ENCODE measurements at places on chromosomes 3 and 15.

DNA sequence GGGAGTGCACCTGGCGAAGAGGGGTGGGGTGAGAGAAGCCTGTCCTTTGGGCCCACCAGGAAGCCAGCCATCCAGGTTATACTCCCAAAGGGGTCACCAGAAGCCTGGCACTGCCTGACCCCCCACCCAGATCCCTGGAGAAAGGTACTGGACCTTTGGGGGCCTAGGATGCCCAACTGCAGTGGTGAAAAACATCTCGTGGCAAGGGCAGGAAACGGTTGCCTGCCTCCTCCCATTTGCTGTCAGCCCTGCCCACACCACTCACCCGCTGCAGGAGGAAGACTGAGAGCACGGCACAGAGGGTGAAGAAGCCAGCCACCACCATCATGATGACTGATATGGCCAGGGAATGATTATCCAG is 2.2 kb upstream of the ULK3 start:
- DNase-seq: no peak

- DNase-seq: peak; percentile 59
These were observed 21.5 kb upstream of the ZBTB38 start for GRCh38 chr3:141346839-141347238.

GRCh38 chr3:17817545-17817944 is 75.1 kb upstream of the TBC1D5 start:
- DNase-seq: no peak

DNA sequence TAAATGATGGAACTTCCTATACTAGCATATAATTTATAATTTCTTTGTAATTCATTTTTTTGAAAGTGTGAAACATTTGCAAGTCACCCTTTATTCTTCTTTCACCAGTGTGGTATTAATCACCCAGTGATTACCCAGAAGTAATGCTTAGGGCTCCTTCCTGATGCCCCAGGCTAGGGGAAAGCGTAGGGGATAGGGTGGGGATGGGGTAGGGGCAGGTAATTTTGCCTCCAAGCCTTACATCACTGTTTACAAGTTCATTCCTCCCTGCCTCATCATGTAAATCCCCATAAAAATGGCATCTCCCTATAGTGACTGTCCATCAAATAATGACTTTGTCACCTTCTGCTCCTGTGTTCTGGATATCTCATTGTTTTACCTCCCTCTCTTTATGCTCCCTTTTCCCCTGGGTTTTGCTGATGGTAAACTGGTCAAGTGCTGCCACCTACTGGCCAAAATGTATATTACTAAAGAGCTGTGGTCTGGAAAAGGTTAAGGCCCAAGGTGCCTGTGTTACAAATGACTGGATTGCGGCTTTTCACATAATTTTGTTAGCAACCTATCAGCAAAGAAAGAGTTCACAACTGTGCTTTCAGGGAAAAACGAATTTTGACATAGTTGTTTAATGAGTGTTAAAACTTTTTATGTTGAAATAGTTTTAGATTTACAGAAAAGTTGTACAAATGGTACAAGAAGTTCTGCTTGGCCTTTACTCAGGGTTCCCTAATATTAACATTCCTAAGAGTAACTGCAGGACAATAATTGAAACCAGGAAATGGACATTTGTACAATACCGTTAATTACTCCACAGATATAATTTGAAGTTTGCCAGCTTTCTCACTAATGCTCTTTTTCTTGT is 54.7 kb downstream of the ONECUT1 start:
- DNase-seq: peak; percentile 87

DNA sequence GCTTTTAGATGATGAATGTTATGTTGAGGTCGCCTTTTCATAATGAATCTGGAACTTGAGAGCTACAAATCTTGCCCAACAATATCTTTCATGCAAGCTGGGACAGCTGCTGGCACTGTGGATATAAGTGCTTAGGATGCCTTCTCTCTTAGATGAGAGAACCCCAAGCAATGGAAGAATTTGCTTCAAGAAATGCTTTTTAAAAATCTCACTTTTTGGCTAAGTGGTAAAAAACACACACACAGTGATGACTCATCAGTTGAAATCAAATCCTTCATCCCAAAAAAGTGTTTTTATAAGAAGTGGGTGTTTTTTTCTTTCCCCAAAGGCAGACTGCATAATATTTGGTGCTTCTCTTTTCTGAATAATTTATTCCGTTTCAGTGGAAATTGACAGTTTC is 38.4 kb upstream of the GALNT15 start:
- DNase-seq: no peak

DNA sequence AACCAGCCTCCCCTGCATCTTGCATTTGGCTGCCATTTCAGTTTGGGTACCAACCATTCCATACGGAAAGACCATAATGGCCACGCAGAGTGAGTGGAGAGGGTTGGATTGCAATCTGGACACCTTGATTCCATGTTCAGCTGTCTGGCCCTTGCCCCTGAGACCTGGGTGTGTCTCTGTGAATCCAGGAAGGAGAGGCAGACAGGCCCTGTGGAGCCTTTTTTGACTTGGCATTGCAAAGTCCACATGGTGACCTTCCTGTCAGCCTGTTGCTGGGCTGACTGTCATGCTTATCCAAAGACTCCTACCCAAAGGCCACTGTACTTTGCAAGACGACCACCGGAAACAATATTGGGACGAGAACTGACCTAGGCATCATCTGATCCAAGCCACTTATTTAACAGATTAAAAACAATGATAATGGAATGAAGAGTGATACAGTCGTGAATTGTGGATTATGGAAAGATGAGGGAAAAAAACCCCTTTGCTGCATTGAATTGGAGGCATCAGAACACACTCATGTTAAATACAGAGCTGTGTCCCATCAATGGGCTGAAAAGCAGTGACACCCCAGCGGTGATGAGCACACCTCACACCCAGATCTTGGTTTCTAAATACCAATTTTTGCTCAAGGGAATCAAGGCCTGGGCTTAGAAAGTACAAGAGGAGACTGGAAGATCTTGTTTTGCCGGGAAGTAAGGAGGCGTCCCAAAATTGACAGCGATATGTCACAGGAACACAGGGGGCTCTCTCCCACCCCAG is 86.0 kb downstream of the LRRK1 start:
- no peak for DNase-seq

- peak; percentile 35 for DNase-seq
These were observed 301.0 kb upstream of the UMPS start for GRCh38 chr3:124429129-124429815.

DNA sequence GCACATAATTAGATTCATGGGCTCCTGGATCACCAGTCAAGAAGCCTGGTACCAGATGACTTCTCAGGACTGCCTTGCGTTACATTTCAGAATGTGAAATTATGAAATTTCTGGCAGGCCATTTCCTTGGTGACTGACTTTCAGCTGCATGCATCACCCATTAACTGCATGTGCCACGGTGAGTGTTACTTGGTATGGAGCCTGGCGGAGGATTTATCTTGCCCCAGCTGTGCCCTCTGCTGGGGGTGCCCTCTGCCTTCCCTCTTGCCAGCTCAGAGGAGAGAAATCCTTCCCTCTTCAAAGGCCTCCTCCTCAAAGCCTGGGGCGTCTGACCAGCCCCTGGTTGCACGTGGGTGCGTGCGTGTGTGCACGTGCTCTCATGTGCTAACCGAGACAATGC is 57.7 kb upstream of the CTSH start:
- DNase-seq: peak; percentile 73

DNA sequence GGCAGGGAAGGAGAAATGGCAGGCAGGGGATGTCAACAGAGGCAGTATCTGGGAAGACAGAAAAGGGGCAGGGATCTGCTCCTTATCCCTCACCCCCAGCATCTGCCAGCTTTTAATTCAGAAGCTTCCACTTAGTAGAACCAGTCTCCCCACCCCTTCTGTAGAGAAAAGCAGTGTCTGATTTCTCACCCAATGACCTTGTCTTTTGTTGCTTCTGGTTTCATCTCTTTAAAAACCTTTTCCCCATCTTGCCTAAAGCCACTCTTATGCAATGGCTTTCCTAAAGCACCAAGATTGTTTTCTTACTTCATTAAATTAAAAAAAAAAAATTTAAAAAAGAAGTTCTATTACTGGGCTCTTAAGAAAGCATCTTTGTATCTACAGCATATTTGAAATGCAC is 27.8 kb downstream of the ARHGEF3 start:
- DNase-seq: peak; percentile 40

DNA sequence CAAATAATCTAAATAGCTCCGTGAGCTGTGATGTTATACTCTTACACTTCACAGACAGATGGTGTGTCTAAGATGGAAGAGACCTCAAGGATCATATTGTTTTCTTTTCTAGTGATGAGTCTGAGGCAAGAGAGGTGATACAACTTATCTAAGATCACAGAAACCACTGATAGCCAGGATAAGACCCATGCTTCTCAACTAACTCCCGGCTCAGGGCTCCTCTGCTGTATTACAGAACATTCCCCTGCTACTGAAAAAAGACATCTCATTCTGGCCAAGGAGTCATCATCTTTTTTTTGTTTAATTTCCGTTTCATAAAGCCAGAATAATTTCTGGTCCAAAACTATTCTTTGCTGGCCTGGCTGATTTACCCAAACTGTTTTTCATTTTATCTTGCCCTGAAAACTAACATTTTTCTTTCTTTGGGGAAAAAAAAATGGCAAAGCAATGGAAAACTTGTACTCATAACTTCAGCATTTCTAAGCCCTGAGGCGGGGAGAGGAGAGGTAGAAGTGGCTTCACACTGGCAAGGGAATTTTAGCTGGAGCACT is 46.9 kb upstream of the GAP43 start:
- DNase-seq: no peak

GRCh38 chr3:15096046-15096445 is 2.9 kb downstream of the RBSN start:
- peak; percentile 28 for DNase-seq

DNA sequence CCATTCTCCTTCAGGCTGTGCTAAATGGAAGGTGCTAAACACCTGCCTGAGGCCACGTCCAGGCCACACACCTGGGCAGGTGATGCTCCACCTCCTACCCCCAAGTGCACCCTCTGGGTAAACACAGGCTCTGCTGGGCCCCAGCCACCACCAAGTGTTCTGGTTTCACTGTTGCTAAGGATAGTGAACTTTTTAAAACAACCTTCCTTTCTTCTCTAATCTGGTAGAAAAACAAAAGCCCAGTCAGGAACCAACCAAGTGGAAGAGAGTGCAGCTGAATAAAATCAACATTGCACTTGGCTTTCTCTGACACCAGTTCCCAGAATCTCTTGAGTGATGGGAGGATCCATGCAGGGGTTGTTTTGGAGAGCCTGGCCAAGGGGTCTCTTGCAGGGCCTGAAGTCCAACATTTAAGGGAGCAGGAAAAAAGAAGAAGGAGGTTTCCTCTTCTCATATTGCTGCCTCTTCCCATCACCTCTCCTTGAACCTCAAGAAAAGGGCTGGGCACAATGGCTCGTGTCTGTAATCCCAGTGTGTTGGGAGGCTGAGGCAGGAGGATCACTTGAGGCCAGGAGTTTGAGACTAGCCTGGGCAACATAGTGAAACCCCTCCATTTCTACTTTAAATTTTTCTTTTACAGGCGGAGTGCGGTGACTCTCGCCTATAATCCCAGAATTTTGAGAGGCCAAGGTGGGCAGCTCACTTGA is 26.2 kb upstream of the ATP13A3 start:
- DNase-seq: no peak

- no peak for DNase-seq
These were observed 66.4 kb upstream of the AGTR1 start for GRCh38 chr3:148631124-148631903.

GRCh38 chr15:94052711-94053110 is 178.7 kb upstream of the MCTP2 start:
- DNase-seq: no peak

DNA sequence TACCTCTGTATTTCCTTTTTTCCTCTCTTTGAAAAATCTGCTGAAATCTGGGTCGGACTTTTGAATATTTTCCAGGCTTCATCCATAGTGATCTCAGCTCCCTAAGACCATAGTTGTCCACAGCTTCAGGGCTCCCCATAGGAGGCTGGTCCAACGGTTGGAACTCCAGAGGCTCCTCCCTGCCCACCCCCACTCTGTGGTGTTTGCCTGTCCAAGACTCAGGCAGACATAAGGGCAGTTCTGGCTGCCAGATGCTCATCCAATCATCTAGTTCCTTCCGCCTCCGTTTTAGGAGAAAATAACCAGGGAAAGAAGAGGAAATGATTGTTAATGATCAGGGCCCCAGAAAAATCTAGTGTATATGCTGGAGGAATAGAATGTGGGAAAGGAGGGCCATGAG is 27.9 kb upstream of the PRTG start:
- DNase-seq: no peak

- DNase-seq: no peak
These were observed 5.7 kb upstream of the CHRNA3 start for GRCh38 chr15:78626381-78626995.

- DNase-seq: no peak
These were observed 137.8 kb downstream of the KLF13 start for GRCh38 chr15:31464216-31465082.

GRCh38 chr15:85477730-85478129 is 97.3 kb downstream of the AKAP13 start:
- DNase-seq: no peak

GRCh38 chr3:181741417-181741816 is 29.7 kb downstream of the SOX2 start:
- no peak for DNase-seq

- DNase-seq: no peak
These were observed 64.5 kb downstream of the GRIP2 start for GRCh38 chr3:14475621-14476020.

GRCh38 chr15:92870010-92870591 is 30.0 kb upstream of the CHD2 start:
- DNase-seq: no peak

- no peak for DNase-seq
These were observed 4.0 kb upstream of the SEMA3F start for GRCh38 chr3:50150863-50151686.

- no peak for DNase-seq
These were observed 28.1 kb downstream of the CCRL2 start for GRCh38 chr3:46435081-46435726.

- DNase-seq: no peak
These were observed 60.6 kb upstream of the PLCL2 start for GRCh38 chr3:16824081-16824696.

- DNase-seq: no peak
These were observed 43.4 kb upstream of the ACAN start for GRCh38 chr15:88759872-88760271.

DNA sequence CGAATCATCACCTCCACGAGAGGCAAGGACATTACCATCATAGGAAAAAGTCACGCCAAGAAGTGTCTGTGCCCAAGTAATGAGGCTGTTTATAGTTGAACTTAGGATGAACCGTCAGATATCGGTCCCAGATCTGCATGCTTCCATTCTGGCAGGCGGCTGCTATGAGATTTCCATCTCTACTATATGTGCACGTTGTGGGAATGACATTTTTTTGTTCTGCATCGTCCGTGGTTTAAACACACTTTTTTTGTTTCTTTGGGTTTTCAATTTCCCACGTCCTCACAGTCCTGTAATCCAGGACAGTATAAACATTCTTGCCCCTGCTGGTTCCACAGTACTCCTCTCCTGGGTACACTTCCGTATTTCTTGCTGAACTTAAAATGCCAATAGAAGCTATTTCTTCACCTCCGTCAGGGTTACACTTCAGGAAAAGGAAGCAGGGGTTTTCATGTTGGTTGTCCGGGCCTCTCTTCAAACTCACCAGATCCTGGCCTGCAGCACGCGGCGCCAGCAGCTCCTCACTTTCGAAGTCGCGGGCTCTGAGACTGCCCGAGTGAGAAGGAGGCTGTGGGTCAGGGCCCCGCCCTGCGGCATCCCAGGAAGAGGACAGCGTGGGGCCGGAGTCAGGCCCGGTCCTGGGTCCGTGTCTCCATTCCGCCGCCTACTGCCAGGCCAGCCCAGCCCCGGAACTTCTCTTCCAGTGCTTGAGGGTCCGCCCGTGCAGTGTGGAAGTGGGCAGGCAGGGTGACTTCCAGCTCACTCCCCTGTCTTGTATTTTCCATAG is 9.8 kb upstream of the TM4SF4 start:
- DNase-seq: no peak

All from suppressor macrophage treated with lipopolysaccharide for 4 hours (primary cell).